ENCODE measurements at places on chromosomes 7 and 10.

DNA sequence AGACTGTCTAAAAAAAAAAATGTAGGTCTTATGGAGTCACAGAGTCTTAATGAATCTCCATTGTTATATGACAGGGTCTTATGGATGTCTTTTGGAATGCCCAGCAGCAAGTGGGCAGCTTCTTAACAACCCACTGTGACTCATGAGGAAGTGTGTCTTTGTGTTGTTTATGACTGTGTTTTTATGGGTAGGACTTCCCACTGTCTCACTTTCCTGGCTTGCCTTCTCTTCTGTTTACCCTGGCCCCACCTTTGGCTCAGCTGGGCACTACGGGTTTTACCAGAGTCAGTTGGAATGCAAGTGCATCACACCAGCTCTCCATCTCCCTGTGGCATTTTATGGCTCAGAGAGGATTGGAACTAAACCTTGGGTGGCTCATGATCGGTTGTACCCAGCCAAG lies 580.5 kb downstream of the AUTS2 start:
- DNase-seq, result no peak

GRCh38 chr10:132144086-132144485 lies 42.7 kb upstream of the DPYSL4 start:
- no peak for DNase-seq

GRCh38 chr10:10956681-10957542 lies 60.8 kb upstream of the CELF2 start:
- DNase-seq, result no peak

GRCh38 chr10:132915411-132915810 lies 27.0 kb downstream of the CFAP46 start:
- DNase-seq, result no peak

DNA sequence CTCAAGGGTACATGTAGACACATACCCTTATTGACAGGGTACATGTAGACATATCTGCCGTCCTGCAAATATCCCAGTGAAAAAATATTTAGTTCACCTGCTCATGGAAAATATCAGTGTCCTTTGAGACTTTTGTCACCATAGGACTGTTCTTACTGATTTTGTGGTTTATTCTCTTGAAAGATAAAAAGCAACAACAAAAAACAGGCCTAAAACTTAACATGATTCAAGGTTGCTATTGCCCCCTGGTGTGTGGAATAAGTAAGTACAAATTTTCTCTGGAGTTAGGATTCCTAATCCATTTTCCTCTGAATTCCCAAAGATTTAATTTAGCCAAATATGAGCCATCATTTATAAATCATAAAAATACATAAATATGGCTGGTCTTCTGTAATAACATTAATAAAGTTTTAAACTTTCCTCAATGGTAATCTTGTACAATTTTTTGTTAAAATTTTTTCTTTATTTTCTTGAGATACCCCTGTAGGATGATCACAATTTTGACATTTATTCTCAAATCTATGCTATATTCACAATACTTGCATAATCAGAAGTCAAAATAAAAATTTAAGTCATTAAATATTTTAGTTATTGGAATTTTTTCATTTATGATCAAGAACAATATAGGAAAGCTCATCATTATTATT lies 741.4 kb upstream of the POT1 start:
- no peak for DNase-seq

DNA sequence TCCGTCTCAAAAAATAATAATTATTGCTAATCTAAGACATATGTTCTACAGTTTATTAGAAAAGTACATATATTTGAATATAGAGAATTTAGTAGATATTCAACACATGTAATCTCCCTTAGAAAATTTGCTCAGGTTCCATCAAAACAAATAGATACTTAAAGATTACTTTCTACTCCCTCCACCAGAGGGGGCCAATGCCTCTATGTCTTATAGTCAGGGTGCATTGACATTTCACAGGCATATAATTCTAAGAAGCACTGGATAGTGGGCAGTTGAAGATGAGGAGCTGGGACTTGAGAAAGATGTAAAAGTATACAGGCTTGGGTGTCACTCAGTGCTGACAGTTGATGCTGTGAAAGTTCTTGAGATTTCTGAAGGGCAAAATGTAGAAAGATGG lies 301.6 kb upstream of the HPS1 start:
- no peak for DNase-seq

DNA sequence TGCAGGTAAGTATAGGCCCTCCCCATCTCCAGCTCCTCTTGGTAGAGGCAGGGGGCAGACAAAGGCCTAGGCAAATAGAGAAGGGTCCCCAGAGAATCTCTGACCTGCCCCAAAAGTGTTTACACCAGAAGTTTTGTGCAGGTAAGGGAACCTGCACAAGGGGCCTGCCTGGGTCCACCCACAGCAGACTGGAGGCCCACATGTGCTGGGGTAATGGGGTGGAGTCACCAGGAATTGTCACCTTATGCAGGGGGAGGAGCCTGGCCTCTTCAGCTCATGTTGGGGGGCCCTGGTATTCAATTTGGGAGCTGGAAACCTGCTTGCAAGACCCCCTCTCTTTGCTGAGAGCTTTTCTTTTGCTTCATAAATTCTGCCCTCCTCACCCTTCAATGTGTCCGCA lies 302.7 kb downstream of the ZEB1 start:
- DNase-seq, result no peak

- DNase-seq, result no peak
These were observed 26.0 kb downstream of the RBM17 start for GRCh38 chr10:6114805-6115341.

DNA sequence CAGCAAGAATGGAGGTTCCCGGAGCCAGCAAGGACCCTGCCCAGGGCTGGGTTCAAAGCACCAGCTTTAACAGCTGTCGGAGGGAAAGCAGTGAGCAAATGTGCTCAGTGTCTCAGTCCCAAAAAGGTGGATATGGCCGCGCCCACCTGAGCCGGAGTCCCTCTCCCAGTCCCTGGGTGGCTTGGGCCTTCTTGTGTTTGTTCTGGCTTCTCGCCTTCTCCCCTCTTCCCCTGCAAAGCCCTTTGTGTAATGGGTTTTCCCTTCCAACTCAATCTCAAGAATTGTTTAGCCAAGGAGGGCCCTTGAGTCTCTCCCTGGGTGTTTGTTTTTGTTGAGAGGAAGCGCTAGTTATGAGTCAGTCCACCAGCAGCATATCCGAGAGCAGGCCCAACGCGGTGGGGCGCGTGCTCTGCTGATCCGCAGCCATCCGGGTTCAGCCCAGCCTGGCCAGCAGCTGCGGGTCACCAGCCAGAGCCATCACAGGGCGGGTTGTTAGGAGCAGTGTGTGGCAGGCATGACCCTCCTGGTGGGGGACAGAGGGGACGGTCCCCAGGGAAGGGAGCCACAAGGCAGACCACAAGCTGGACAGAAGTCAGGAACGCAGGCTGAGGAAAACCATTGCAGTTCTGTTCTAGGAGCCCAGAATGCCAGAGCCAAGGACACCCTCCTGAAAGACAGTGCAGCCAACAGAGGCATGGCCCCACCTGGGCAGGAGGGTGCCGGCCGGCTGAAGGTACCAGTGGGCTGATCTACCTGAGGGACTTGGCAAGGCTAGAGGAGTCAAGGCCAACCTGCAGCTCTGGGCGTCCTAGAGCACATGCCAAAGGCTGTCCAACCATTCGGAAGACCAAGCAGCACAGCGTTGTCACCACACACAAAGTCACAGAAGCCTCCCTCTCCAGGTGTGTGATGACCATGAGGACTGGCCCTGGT lies 21.3 kb downstream of the CALML3 start:
- DNase-seq, result no peak

DNA sequence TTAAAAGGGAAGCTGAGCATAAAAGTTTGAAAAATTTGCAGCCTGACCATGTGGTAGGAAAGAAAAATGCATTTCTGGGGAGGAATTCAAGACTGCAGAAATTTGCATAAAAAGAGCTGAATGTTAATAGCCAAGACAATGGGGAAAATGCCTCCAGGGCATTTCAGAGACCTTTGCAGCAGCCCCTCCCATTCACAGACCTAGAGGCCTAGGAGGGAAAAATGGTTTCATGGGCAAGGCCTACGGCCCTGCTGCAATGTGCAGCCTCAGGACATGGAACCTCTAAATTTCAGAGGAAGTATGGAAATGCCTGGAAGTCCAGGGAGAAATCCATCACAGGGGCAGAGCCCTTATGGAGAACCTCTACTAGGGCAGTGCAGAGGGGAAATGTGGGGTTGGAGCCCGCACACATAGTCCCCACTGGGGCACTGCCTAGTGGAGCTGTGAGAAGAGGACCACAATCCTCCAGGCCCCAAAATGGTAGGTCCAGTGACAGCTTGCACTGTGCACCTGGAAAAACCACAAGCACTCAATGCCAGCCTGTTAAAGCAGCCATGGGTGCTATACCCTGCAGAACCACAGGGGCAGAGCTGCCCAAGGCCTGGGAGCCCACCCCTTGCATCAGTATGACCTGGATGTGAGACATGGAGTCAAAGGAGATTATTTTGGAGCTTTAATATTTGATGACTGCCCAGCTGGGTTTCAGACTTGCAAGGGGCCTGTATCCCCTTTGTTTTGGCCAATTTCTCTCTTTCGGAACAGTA lies 243.8 kb downstream of the DNAJB9 start:
- no peak for DNase-seq

DNA sequence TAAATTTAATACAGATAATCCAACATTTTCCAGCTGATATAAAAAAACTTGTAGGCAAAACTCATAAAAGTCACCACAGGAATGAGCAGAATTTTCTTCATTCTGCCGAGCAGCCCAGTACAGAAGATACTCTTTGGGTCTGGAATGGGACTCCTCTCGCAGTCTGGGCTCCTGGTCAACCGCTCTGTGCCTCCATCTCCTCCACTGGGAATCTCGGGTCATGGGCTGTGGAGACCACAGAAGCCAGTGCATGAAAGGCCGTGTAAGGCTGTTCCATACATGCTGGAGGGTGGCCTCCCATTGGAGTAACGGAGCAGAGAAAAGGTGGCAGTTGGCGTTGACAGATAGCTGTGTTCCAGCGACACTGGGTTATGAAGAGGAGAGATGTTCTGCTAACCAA lies 616.4 kb upstream of the MGMT start:
- DNase-seq, result no peak

DNA sequence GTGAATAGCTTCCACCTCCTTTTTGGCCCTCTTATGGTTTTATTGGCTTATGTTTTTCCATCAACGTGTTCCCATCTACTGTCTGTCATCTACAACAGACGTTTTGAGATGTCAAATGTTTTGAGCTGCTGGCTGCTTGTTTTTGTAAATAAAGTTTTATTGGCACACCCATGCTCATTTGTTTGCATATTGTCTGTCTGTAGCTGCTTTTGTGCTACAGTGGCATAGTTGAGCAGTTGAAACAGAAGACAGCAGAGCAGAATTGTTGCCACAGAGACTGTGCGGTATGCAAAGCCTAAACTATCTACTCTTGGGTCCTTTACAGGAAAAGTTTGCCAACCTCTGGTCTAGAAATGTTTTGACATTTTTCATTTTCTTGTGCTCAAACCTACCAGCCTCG lies 88.7 kb downstream of the VPS50 start:
- no peak for DNase-seq

DNA sequence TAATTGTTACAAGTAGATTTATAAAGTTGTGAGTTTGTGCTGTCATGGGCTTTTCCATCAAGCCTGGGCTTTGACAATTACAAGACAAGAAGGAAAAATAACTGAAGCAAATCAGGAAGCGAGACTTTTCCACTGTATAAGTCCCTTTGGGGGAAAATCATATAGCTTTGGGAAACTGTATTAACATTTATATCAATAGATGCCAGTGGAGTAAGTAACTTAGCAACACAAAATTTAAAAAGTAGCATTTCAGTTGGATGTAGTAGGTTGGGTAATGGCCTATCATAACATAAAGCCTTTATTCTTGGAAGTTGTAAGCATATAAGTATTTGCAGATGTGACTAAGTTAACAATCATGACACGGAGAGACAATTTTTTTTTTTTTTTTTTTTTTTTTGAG lies 931.1 kb downstream of the CNTNAP2 start:
- no peak for DNase-seq

DNA sequence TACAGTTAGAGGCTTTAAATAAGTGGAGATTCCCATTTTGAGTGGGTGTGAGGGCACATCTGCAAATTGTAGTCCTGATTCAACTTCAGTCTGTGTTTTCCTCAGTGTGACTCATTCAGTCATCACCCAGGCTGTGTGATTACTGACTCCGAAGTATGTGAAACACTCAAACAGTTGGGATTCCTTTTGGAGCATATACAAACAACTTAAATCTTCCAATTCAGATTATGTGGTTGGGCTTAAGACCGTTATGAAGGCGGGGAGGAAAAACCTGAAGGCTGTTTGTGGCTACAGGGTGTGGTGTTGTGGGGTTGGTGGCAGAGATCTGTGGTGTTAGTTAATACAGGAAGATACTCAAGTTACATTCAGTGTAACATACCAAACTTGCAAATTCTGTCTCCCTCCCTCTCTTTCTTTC lies 259.7 kb upstream of the FERD3L start:
- DNase-seq, result no peak

GRCh38 chr7:137634356-137634755 lies 212.4 kb downstream of the DGKI start:
- no peak for DNase-seq

DNA sequence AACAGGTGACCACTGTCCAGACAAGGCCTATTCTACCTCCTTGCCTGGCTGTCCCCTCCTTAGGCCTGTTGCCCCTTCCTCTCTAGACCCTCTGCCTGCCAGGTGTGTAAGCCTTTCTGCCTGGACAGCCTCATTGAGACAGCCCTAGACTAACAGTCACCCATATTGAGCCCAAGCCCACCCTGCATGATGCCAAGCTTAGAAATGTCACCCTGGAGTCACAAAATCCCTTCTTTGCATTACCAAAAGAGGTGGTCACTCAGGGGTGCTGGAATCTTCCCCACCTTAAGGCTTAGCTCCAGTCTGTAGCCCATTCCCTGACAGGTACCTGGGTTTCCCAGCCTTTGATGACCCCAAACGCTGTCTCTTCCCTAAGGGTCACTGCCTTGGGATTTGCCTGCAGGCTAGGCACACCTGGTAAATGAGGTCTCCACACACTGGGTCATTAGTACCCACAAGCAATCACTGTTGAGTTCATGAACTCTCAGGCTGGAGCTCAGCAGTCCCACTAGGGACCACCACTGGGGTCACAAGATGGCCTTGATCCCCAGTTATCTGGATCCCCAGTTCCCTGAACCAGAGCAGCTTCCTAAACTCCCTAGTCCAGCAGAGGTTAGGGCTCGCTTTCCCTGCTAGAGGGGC lies 54.9 kb upstream of the CAMK2B start:
- DNase-seq, result no peak

- DNase-seq, result no peak
These were observed 320.6 kb downstream of the REEP3 start for GRCh38 chr10:63841761-63842160.

- no peak for DNase-seq
These were observed 89.2 kb downstream of the DIP2C start for GRCh38 chr10:600234-600633.

DNA sequence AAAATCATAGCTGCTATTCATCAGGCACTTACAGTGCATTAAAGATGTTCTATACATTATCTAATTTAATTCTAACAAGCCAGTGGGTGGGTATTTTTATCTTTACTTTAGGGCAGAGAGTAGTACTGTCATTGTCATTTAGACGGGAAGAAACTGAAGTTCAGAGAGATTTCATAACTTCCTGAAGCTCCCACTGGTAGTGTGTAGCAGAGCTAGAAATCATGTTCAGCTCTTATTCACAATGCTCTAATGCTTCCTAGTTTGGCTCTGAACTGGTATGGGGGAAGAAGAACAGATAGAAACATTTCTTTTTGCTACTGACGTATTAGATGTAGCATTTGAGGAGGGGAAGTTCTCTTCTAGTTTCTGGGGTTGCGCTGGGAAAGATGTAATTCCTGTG lies 116.7 kb downstream of the CYP26A1 start:
- DNase-seq, result no peak
